ENCODE measurements at places on chromosomes 1 and 21.

DNA sequence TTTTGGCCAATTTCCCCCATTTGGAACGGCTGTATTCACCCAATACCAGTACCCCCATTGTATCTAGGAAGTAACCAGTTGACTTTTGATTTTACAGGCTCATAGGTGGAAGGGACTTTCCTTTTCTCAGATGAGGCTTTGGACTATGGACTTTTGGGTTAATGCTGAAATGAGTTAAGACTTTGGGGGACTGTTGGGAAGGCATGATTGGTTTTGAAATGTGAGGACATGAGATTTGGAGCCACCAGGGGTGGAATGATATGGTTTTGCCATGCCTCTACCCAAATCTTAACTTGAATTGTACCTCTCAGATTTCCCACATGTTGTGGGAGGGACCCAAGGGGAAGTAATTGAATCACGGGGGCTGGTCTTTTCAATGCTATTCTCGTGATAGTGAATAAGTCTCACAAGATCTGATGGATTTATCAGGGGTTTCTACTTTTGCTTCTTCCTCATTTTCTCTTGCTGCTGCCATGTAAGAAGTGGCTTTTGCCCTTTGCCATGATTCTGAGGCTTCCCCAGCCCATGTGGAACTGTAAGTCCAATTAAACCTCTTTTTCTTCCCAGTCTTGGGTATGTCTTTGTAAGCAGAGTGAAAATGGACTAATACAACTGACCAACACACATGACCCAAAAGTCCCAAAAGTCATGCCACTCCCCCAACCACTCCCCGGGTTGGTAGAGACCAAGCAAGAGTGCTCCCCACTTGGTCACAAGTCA, 35.4 kb upstream of the ZNF496 start:
- DNase-seq: no peak

- DNase-seq: no peak
Observed at GRCh38 chr1:151222130-151222529, 23.8 kb downstream of the PIP5K1A start.

DNA sequence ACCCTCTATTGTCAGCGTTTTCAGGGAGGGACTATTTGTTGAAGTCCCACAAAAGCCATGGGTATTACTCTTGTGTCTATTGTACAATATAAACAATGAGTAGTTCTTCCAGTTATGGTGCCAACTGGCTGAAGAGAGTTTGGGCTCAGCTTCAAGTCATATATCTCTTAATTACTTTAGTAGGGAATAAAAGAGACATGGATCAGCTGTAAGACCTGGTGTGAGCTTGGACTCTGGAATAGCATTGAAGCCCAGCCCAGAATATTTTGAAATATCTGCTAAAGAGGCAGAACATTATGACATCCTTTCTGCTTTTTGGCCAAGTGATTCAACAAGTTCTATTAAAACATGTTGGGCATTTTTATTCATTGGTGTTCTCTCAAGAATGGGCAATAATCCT, 224.9 kb downstream of the BACH1 start:
- no peak for DNase-seq

DNA sequence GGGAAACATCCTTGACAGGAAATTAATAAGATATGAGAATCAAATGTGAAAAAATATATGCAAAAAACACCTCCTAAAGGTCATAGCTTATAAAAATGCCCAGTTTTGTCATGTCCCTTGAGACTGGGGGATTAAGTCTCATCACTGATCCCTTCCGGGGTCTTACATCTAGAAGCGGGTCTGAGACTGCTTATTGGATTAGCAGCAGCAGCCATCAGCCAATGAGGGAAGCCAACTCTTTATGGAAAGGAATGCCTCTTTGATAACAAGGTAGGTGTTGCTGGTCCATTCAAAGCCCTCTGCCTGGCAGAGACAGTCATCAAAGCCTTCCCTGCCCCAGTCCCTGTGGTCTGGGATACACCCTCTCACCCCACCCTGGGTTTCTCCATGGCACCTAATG, 3.9 kb upstream of the CACNA1S start:
- no peak for DNase-seq

DNA sequence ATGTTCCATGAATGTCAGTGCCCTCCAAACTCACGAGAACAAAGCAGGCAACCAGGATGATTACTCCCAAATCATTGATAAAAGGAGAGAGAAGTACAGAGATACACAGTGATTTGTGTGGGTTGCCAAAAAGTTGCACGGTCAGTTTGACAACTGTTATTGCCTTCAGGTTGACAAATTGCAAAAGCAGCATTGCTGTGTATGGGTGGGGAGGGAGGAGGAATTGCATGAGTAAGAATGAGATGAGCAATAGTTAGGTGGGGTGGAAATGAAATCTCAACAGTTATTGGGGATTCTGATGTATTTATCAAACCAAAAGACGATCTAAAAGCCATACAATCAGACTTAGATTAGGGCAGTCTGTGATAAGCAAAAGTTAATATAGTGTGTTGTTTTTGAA, 93.7 kb downstream of the NTMT2 start:
- DNase-seq: no peak

DNA sequence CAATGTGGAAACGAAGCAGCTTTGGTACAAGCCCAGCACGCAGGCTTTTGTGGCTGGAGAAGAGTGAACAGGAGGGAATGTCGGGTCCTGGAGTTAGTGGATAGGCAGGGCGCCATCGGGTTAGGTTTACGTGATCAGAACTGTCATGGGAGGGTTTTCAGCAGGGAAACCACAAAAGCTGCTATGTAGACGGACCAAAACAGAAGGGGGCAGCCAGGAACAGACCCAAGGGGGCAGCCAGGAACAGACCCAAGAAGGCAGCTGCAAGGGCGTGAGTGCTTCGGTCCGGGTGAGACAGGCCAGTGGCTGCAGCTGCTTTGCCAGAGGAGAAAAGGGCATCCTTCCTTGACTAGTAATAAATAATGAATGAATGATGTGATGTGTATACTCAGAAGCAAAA, 77.5 kb upstream of the KIF1B start:
- DNase-seq: no peak

GRCh38 chr1:183226963-183227362, 40.9 kb downstream of the LAMC2 start:
- DNase-seq: no peak
